ENCODE measurements at places on chromosomes 3 and 15.

DNA sequence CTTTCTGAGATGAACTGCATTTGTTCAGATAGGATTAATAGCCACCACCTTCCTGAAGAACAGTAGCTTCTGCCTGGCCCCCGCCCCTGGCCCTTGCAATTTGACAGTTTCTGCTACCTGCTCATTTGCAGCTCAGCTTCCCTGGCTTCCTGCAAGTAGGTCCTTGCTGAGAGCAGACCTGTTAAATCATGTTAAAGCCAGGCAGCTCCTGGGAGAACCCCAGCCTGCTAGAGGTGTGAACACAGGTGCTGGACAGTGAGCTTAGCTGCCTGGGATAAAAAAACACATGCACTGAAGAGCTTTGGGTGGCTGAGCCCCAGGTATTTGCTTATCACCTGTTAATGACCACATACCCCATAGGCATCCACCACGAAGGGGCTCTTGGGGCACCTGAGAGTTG, 143.4 kb downstream of the PTPRG start:
- DNase-seq = no peak

GRCh38 chr3:24119321-24119751, 174.2 kb downstream of the NR1D2 start:
- no peak for DNase-seq

GRCh38 chr3:188299068-188299467, 145.1 kb downstream of the LPP start:
- DNase-seq = no peak

- DNase-seq = no peak
Observed at GRCh38 chr3:116586285-116586944, 123.2 kb upstream of the TUSC7 start.

DNA sequence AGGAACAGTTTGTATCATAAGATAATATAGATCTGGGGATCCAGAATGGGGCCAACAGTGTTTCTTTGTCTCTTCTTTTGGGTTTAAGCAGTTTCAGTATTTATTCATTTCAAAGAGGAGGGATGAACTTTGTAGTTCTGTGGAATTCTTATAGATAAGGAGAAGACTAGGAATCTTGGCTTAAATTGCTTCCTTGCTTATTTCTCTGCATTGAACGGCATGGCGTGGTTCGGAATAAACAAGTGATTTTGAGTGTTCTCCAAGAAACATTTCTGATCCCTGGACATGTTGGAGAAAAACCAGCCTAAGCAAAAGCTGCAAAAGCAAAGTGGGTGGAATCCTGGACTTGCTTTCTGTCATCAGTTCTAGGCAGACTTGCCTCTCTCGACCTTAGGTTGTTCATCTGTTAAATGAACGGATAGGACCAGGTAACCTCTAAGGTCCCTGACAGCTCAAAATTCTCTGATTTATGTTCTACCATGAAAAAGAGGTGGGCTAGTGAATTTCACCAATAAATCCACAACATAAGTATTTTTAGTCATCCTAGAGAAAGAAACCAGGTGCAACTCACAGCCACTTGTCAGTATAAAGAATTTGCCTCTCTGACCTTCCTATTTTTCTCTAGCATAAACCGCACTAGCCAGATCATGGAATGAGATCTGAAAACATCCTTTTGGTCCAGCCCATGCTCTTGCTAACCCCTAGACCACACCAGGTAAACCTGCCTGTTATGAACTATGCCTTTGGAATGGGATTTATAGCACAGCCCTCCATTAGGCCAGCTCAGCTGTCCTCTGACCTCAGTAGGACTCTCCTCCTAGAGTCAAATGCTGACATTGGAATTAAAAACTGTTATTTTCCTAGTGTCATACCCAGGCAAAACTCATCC, 78.8 kb downstream of the CLDN11 start:
- DNase-seq = peak; percentile 70

GRCh38 chr3:43378066-43378935, 92.0 kb downstream of the SNRK start:
- no peak for DNase-seq

- no peak for DNase-seq
Observed at GRCh38 chr3:64460141-64460730, 227.6 kb downstream of the ADAMTS9 start.

DNA sequence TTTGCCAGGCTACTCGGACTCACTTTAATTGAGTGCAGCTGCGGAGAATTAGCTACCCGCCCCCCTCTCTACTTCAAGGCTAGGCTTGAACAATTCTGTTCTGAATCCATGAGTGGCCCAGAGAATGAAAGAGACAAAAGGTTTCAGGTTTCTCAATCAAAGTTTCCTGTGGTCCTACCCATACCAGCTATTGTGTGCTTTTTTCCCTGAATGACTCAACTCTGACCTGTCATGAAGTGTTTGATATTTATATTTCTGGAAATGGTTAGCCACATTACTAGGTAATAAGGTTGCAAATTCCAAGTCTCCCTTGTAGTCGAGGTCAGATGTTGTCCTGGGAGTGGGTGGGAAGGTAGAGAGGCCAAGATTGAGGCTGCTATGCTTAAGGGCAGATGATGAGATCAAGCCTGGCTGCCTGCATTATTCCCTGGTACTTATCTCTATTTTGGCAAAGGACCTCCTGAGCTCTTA, 392.7 kb upstream of the TBL1XR1 start:
- DNase-seq = no peak

DNA sequence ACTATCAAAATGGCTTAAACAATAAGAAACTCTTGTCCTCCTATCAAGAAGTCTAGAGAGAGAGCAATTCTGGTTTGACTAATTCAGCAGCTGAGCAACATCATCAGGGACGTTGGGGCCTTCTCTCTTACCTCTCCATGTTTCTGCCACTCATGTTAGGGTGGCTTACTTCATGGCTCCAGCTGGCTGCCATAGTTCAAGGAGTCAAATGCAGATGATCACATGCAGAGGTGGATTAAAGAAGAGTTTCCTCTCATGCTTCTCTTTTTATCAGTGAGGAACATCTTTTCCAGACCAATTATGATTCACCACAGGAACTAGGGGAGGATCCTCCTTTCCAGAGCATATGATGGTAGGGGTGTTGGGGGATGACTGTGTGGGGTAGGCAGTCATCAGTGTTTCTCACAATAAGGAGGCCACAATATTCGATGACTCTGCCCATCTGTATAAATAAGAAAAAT, 45.5 kb downstream of the NEK11 start:
- no peak for DNase-seq

GRCh38 chr15:57667171-57667849, 39.2 kb upstream of the POLR2M start:
- DNase-seq = no peak

DNA sequence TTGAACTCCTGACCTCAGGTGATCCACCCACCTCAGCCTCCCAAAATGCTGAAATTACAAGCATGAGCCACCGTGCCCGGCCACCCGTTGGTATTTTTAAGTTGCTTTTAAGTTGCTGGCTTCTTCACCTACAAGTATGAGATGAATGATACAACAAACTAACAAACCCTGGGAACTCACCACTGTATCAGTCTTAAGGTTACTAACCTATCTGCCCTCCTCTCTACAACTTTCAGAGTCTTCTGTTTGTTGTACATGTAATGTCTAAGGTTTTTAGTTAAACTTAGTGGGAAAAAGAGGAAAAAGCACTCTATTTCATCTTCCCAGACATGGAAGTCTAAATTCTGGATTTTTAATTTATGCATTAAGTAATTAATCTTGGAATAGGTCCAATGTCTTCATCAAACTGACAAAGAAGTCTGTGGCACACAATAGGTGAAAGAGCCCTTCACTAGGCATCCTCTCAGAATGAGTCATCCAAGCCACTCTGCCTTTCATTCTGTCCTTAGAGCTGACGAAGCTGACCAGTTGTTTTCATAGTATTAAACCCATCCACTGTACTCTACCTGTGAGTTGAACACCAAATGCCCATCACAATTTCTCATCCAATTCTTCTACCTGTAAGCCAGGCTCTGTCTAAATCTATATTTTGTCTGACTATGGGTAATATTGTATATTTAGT, 936.1 kb downstream of the TUSC7 start:
- no peak for DNase-seq
